Germinal center (tissue), 1 donor: ENCODE measurements at places on chromosomes 12 and 14.
A peak's percentile ranks its signal among the peaks of the same experiment; 100 is the strongest.

DNA sequence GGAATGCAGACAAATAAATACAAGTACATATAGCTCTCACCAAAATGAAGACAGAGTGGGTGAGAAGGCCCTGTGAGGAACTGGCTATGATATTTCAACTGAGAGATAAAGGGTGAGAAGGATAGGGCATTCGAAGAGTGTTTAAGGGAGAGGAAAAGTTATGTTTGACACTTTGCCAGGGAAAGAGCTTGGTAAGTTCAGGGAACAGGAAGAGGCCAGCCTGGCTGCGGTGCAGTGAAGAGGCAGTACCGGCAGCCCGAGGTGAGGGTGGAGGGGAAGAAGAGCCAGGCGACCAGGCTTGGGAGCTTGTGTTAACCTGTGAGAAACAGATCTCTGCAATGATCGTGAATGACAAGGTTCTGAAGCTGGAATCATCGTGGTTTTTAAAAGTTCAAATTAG lies 84.7 kb upstream of the RFX4 start:
- no peak for DNase-seq

GRCh38 chr14:76710056-76711010 lies 50.9 kb upstream of the VASH1 start:
- DNase-seq = peak; percentile 44

DNA sequence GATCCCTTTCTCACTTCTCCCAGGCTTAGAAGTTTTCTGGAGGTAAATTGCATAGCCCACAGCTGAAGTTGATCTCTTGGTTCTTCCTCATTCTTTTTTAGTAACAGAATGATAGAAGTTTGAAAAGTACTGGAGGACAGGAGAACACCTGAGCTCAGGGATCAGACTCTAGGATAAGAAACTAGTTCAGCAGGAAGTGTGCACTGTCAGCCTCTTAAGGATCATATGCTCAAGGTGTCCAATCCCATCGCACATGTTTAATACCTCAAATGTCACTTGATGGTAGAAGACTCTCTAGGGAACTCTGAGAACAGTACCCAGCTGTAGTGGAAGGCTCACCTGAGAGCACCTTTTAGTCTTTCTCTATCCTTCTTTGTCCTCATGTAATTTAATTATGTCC lies 14.7 kb upstream of the LIMA1 start:
- no peak for DNase-seq

DNA sequence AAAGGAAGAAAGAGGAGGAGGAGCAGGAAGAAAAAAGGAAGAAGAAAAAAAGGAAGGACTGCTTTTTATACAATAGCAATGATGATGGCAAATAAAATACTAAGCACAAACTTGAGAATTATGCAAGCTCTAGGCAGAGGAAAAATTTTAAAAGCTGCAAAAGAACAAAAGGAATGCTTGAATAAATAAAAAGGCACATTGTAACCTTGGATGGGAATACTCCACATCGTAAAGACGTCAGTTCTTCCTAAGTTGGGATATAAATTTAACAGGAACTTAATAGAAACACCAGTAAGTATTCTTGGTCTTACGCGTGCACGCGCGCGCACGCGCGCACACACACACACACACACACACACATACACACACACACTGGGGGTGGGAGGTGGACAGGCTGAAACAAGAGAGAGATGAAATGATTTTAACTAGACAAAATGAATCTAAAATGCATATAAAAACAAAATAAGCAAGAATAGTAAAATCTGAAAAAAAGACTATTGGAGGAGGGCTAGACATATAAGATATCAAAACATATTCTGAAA lies 43.0 kb downstream of the SERPINA3 start:
- no peak for DNase-seq

DNA sequence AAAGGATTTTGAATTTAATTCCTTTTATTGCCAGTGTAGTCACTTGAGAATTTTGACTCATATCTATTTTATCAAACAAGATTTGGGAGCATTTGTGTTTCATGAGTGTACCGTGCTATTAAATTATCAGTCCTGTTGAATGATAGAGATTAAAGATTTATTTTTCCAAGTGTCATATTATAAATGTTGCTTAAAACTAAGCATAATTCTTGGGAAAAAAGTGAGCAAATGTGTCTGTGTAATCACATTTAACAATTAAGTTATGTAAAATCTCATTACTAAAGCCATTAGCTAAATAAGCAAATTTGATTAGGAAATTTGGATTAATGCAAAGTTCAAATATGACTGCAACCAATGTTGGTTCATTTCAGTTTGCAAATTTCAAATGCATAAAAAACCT lies 266.7 kb downstream of the TMTC2 start:
- no peak for DNase-seq

- no peak for DNase-seq
These were observed 37.7 kb downstream of the CFL2 start for GRCh38 chr14:34676516-34677211.

- DNase-seq = no peak
These were observed 53.5 kb downstream of the RASSF9 start for GRCh38 chr12:85782711-85783110.

GRCh38 chr12:121240484-121241101 lies 30.7 kb downstream of the P2RX4 start:
- peak; percentile 83 for DNase-seq

DNA sequence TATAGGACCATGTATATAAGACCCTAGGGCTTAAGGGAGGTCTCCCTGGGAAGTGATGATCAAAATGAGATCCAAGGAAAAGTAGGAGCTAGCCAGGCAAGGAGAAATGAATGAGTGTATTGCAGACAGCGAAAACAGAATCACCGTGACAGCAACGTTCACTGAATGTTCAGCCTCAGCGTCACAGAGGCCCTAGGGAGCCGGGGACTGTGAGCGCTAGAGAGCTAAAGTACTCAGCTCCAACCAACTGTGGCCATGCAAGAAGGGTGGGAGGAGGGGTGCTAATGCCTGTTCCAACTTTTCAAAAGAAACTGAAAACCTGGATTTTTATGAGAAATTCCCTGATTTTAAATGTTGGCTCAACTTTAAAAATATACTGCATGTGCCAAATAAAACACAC lies 105.5 kb upstream of the CCND2 start:
- DNase-seq = no peak

GRCh38 chr12:108299980-108300696 lies 39.0 kb downstream of the CMKLR1 start:
- DNase-seq = no peak

DNA sequence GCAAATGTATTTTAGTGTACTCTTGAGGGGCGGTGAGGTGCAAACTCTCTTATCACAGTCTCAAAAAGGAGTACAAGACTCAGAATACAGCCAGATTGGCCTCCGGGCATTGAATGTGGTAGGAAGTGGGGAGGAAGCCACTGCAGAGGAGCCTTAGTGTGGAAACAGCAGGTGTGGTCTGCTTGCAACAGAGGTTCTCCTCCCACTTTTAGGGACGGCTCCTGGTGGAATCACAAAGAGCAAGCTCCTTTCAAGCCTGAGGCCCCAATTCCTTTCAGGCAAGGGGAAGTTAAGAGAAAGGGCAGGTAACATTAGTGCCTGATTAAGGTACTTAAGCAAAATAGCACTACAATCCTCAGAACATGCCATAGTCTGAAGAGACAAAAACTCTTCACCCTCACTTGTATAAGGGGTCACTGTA lies 23.7 kb upstream of the SLC2A3 start:
- DNase-seq = peak; percentile 30

GRCh38 chr12:98612696-98613334 lies 19.3 kb downstream of the SLC25A3 start:
- DNase-seq = peak; percentile 70
